Natural killer cell treated with Interleukin-12 subunit alpha and Interleukin-12 subunit beta and Interleukin-15 and Interleukin-18, amount 100 ng/mL, for 72 hours (primary cell): ENCODE measurements at places on chromosomes 4 and X. TPM values are rescaled to one million over a fixed set of nuclear protein-coding genes. Genes with fewer than 3 reads are reported as not detected.

PRDX4 gene
- total RNA-seq, result 62.2 TPM

DNA sequence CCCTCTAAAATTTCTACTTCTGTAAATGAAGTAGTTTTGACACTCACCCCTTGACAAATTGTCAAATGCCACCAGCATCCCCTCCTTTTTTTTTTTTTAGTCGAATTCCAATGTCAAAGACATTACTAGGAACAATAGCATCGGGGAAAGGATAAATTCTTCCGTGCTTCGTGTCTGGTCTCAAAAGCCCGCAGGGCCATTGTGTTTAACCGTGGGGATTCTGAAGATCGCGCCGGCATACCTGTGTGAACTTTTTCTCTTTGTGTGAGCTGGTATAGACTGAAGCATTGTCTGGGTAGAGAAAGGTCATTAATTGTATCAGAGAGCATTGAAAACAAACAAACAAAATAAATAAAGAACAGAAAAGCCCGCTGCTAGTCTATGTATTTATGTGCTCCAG, 313.9 kb downstream of the ASMT start:
- DNase-seq, result no peak

PAGE4 gene
- not detected for total RNA-seq

AKAP4 gene
- total RNA-seq, result not detected

GRCh38 chr4:55175779-55176231, 50.4 kb upstream of the KDR start:
- DNase-seq, result no peak

GRCh38 chrX:44174061-44174460, 169.4 kb downstream of the EFHC2 start:
- DNase-seq, result no peak

GRCh38 chrX:100353326-100353725, 56.7 kb downstream of the PCDH19 start:
- DNase-seq, result no peak

DNA sequence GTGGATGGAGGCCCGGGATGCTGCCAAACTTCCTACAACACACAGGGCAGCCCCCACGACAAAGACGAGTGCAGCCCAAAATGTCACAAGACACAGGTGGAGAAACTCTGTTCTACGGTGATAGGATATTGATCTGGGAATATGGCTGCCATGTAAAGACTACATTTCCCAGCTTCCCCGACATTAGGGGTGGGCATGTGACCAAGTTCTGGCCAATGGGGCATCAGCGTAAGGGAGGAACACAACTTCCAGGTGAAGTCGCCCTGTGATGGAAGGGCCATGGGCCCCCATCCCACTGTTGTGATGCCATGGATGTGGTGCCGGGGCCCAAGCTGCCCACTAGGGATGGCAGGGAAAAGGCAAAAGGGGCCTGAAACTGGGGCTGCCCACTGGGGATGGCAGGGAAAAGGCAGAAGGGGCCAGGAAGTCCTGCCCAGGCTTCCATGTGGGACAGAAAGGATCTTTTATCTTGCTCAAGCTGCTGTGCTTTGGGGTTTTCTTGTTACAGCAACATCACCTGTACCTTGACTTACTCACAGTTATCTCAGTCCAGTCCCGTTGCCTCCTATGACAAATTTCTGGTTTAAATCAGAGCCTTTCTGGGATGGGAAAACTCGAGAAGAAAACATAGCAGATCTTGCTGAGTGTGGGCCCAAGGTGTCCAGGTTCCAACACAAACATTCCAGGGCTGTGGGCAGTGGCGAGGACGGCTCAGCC, 9.7 kb upstream of the ADRA2C start:
- DNase-seq, result no peak

SRPX gene
- total RNA-seq, result not detected

DNA sequence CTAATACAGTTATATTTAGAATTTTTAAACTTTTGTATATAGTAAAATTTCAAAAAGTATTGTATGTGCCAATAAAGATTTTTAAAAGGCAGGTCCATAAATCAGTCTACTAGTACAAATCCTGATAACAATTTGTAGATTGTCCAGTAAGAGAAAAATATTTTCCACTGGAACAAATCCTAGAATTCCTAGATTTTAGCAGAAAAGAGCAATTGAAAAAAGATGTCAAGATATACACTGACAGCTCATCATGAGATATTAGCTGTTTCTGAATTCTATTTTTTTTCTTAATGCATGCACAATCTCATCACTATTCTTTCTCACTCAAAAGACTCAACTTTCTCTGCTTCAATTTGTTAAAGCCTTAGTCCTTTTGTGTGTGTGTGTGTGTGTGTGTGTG, 289.2 kb upstream of the MAD2L1 start:
- no peak for DNase-seq

GRCh38 chr4:151665022-151665784, 95.6 kb downstream of the GATB start:
- no peak for DNase-seq

DNA sequence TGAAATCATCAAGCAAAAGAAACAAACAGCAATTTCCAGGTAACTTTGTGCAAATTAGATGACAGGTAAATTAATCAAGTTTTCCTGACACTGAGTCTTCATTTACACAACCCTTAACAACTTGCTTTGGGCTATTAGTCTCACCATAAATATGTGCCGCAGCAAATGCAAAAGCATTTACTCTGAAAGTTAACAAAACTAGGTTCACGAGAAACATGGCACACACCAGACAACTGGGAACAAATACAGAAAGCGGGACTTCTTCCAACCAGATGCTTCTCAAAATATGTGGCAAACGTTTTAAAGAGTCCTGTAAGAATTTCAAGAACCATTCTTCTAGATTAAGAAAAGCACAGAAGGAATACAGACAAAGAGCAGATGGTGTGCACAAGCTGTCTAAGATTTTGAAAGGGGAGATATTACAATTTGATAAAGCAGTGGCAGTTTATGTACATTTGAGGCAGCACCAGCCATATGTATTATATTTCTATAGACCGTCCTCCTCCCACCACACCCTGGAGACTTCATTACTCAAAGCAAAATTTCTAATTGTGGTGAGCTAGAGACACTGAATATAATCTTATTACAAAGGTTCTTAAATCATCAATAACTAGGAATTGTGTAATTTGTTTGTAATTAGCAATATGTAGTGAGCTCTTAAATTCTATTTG, 192.5 kb upstream of the ADAMTS3 start:
- no peak for DNase-seq

GRCh38 chr4:149999485-150000074, 78.7 kb upstream of the DCLK2 start:
- DNase-seq, result no peak
